ENCODE measurements at places on chromosomes 7 and 10.

GRCh38 chr7:135353832-135354231 lies 120.2 kb downstream of the STRA8 start:
- DNase-seq: no peak

GRCh38 chr10:8365935-8366911 lies 311.7 kb downstream of the GATA3 start:
- no peak for DNase-seq

GRCh38 chr7:91351374-91351773 lies 87.1 kb downstream of the FZD1 start:
- no peak for DNase-seq

GRCh38 chr7:24732646-24733413 lies 24.4 kb downstream of the GSDME start:
- DNase-seq: peak; percentile 23

DNA sequence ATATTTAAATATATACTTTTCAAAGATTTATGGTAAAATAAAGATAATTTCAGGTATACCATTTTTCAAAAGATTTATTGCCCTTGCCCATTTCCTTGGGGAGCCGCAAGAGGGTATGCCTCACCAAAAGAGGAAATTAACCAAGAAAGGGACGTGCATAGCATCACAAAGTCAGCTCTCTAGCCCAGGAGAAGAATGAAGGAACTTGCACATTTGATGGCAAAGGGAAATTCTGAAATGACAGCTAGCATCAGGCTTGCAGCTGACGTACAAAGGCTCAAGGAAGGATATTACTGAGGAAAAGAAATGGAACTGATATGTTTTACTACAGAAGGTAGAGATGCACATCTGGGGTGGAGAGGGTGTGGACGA lies 93.6 kb upstream of the RSU1 start:
- DNase-seq: peak; percentile 76

DNA sequence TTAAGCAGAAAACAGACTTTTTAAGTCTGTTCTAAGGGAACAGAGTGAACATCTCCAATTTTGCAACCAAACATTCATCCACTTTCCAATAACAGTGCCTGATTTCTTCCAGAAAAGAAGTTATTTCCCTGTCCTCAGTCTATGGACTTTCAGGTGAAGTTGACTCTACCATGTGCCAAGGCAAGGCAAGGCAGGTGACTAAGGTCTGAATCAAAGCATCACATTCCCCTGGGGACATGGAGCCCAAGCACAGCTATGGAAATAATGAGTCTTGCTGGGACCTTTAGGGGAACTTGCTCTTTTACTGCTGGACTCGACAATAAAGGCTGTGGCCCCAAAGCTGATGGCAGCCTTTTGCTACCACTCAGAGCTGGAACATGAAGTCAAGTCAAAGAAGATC lies 182.2 kb downstream of the FGFR2 start:
- DNase-seq: no peak

GRCh38 chr7:77823787-77824186 lies 25.2 kb downstream of the PHTF2 start:
- no peak for DNase-seq

- DNase-seq: no peak
Observed at GRCh38 chr7:25028370-25029021, 48.5 kb upstream of the OSBPL3 start.

GRCh38 chr10:53702489-53702888 lies 929.9 kb upstream of the MBL2 start:
- DNase-seq: no peak

DNA sequence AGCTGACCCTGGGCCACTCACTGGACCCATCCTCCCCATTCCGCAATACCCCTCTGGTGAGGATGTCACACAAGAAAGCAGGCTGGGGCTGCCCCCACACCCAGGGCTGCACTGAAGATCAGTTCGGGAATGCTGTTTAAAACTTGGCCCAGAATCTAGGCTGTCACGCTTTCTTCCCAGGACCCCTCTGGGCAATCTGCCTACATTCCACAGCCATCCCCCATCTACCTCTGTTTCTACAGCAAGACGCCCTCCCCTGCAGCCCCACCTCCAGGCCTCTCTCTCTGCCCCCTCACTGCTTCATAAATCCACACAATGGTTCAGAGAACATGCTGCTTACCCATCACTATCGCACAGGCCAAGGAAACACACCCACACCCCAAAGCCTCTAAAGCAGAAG lies 36.1 kb downstream of the XPNPEP1 start:
- no peak for DNase-seq

Data from MV-4-11 (cell line).